ENCODE measurements at places on chromosomes 5 and 9.

GRCh38 chr5:141402553-141403243 lies at the start of gene PCDHGA9:
Gene PCDHGA9 (plus strand): TSS chr5:141402778. CDS start chr5:141402953, 175 bp downstream.
- peak; percentile 49 for DNase-seq

GRCh38 chr9:135925496-135926133 lies 18.3 kb upstream of the CAMSAP1 start:
- DNase-seq: no peak

DNA sequence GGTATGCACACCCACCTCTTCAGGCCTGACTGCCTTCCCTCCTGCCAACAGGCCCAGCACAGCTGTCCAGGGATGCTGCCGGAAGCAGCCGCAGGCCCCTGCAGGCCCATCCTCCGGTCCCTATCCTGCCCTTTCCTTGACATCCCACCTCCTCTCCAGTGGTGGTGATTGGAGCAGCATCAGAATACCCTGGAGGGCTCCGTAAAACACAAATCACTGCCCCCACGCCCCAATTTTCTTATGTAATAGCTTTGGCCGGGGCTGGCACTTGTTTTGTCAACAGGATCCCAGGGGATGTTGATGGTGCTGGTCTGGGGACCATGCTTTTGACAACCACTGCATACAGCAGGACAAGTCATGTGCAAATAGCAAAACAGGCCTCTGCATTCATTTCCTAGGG lies 274.5 kb downstream of the GADD45G start:
- no peak for DNase-seq

GRCh38 chr9:138121438-138122050 lies 244.0 kb downstream of the CACNA1B start:
- no peak for DNase-seq

DNA sequence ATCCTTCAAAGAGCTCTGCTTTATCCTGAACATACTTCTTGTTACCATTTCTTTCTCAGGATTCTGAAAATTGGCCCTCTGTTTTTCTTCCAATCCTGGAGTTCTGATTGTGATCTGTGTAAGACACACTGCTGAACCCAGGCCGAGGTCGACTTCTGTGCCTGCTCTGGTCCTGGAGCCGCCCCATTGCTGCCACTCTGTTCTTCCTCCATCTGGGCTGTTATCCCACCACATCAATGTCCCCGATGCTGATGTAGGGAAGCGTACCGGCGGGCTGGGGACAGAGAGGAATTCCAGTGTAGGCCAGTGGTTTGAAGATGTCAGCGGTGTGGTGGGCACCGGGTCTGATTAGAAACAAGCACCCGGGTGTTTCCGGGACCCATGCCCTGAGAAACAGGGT lies 102.5 kb downstream of the LIFR start:
- no peak for DNase-seq

DNA sequence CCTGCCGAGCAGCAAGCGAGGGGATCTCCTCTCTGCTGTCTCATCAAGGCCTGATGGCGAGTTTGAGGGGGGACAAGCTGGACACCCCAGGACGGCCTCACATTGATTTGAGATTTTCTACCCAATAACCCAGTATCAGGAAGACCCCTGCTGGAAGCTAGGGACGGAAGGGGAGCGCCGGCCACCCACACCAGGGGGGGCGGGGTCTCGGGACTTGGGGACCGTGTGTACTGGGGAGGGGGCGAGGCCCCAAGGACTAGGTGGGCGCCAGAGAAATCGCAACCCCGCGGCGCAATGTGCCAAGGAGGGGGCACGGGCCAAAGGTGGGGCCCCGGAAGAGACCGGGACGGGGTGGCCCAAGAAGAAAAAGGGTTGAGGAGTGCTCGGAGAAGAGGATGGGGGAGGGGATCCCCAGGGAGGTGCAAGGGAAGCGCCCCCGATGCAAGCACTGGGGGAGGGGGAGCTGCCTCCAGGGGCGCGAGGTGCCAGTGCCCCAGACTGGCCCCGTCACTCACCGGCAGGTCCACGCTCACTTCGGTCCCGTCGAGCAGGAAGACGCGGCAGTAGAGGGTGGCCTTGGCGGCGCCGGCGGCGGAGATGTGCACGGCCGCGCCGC lies 1.1 kb downstream of the EPB41L4B start:
- no peak for DNase-seq

DNA sequence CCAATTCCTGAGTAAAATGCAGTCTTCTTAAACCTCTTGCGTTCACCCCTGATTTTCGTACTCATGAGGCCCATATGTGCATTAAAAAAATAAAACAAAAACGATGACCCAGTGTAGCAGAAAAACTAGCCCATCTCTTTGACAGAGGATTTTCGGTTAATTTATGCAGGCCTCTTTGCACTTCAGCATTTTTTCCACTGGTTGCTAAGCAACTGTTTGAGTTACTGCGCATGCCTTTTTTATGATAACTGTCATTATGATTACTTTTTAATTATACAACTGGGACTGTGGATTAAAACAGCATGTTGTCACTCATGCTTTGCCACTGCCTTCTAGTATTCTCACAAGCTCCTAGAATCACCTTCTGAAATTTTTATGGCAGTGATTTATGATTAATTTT lies 165.0 kb downstream of the SMARCA2 start:
- no peak for DNase-seq

Measured in 8988T (cell line).